ENCODE measurements at places on chromosomes 2 and 18.
A peak's percentile ranks its signal among the peaks of the same experiment; 100 is the strongest.

DNA sequence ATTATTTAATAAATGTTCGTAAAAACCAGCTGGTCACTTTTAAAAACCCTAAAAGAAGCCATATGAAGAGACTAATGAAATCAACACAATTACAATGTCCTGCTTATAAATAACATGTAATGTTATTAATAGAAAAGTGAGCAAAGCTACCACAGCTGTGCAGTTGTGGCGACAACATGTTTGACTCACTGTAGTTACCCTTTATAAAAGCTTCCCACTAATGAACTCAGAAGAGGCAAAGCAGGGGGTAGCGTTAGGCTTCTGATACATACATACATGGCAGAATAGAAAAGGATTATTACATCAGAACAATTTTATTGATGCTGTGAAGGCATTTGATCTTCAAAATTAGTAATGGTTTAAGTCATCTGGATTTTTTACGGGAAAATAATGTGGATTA, 219.7 kb downstream of the SLC4A10 start:
- DNase-seq, result no peak

DNA sequence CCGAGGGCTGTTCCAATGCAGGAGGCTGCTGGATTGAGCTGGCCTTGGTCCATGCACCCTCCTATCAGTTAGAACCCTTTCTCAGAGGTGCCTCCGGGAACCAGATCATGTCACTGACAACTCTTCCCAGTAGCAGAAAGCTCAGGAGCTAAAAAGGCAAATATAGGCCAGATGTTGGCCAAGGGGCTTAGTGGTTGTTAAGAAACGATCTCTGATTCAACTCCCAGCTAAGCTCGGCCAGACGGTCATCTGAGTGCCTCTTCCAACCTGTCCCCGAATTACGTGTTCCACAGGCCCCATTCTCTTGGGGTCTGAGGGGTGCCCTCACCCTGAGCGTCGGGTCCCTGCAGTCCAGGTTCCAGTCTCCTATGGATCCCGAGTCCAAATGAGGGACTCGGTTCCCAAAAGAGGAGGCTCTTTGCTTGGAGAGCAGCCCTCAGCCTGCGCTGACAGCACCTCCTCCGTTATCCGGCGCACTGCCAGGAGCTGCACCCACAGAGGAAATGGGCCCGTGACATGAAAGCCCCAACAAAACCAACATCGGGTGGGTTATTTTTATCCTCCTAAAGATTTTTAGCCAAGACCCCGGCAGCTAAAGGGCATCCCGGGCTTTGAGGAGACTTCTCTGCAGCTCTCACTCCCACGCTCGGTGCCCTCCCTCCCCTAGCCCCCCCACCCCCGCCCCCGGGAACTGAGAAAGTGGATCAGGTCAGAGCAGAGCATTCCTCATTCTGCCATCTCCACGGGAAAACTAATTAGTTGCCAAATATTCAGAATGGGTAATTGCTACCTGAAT, 106.6 kb upstream of the ID2 start:
- no peak for DNase-seq

DNA sequence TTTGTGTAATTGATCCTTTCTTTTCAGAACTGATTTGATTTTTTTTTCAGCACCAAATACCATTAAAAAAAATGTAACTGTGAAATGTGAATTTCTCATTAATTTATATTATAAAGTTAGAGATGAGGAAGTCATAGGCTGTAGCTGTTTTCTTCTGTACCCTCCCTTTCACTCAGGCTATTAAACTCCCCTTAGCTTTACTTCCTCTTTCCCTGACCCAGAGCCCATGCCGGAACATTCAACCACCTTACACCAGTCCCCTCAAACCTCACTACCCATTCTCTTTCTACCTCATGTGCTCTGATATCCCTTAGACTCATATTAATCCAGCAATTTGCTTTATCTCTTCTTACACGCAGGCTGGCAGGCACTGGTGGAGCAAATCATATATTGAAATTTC, 12.4 kb downstream of the GALNT5 start:
- no peak for DNase-seq

DNA sequence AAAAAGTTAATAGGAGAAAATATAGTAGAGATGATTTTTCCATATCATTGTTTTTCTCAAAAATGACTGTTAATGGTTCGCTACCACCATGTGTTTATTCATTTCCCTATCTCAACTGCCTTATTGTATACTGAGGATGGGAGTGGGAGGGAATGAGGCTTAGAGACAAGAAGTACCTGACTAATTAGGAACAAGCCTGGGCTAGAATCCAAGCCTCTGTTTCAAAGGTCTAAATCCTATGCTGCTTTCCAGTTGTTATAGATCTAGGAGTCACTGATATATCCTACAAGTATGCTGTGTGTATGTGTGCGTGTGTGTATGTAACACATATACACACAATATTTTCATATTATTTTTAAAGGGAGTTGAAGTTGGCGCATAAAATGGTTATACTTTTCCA, 465.9 kb downstream of the EPHA4 start:
- DNase-seq, result no peak

GRCh38 chr18:42838546-42839145, 276.8 kb downstream of the RIT2 start:
- DNase-seq, result no peak

- DNase-seq, result peak; percentile 60
These were observed 98.5 kb downstream of the DSEL start for GRCh38 chr18:67417864-67418523.

- no peak for DNase-seq
These were observed 124.9 kb downstream of the PRELID3A start for GRCh38 chr18:12532661-12533060.

GRCh38 chr2:178756843-178757242, 50.4 kb downstream of the TTN start:
- peak; percentile 38 for DNase-seq

DNA sequence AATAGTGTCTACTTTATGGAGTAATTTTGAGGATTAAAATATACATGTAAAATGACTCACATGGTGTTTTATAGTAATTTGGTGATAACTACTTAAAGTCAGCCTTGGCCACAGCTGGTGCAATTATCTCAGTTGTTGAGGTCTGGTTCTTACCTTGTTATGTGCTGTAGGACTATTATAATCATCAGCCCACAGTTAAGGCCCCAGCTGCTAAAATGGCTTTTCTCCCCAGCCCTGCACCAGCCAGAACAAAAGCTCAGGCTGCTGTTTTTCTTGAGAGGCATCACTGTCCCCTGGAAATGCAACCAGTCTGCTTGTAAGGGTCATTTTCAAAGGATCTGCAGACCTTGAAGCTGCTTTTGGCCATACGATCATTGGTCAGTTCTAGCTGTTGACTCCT, 283.3 kb upstream of the THUMPD2 start:
- DNase-seq, result no peak

GRCh38 chr2:228767196-228767595, 503.9 kb downstream of the PID1 start:
- peak; percentile 25 for DNase-seq

DNA sequence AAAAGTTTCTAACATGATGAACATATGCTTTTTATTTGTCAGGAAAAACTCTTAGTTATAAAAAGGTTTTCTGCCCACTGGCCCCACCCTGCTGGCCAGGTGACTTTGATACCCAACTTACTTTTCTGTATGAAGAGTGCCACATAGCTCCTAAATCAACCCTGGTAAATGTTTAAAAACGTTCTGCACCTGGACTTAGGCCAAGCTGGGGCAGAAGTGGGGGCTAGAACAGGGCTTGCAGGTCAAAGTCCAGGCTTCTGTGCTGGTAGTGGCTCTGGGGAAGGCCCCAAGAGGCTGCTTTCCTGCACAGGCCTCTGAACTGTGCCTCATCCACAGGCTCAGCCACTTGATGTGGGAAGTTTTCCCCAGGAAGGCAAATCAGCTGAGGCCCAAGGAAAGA, 171.7 kb downstream of the ANKRD30B start:
- DNase-seq, result no peak

- no peak for DNase-seq
These were observed 45.1 kb downstream of the HDAC4 start for GRCh38 chr2:239355724-239356123.

- no peak for DNase-seq
These were observed 1075.2 kb upstream of the NRXN1 start for GRCh38 chr2:52107124-52107523.

- DNase-seq, result no peak
These were observed 9.3 kb downstream of the CD28 start for GRCh38 chr2:203715744-203716143.

DNA sequence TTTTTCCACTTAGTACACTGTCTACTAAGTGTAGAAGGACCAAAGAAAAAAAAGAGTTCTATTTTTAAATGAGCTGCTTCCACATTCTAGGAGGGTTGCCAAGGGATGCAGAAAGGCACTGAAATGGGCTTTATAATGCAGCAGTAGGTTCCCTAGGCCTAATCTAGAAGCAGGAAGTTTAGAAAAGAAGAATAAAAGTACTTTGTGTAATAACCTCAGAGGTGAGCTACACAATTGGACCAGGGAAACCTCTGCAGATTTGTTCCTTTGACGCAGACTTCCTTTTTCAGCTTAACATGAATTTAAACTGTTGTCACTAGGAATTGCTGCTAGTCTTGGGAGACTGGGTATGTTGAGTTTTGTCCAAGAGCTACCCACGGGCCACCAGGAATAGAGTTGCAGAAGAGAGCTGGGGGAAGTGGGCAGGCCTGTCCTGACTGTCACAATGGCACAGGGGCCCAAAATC, 34.6 kb upstream of the RAB1A start:
- peak; percentile 26 for DNase-seq

- no peak for DNase-seq
These were observed 53.0 kb downstream of the RAB27B start for GRCh38 chr18:54881229-54881768.

GRCh38 chr2:17857021-17857420, 21.4 kb upstream of the KCNS3 start:
- DNase-seq, result peak; percentile 36

GRCh38 chr2:126982935-126983334, 84.2 kb downstream of the TEX51 start:
- DNase-seq, result no peak

- no peak for DNase-seq
These were observed 317.9 kb downstream of the STK39 start for GRCh38 chr2:167929484-167929883.

DNA sequence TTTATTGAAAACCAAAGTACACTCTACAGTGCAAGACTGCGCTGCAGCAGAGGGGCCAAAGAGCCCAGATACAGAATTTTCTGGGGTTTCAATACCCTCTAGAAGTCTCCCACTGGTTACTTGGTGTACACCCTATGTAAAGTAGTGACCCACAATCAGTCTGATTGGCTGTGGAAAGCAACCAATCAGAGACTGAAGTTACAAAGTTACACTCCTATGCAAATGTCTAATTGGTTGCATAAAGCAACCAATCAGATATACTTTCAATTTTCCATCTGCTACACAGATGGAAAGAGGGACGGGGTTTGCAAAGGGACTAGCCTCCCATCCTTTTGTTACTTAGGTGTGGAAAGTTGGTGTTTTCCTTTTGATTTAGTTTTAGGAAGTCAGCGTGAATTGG, 198.9 kb upstream of the SH3BP4 start:
- DNase-seq, result no peak

DNA sequence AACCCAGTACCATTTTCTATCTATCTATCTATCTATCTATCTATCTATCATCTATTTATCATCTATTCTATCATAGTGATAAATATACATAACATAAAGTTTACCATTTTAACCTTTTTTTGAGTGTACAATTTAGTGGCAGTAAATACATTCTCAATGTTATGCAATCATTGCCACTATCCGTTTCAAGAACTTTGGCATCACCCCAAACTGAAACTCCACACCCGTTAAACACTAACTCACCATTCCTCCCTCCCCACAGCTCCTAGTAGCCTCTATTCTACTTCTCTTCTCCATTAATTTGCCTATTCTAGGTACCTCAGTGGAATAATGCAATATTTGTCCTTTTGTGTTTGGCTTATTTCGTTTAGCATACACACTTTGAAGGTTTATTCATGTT, 82.5 kb upstream of the KCNE4 start:
- peak; percentile 32 for DNase-seq

- no peak for DNase-seq
These were observed 846 bp upstream of the FKBP7 start for GRCh38 chr2:178479275-178479616.

GRCh38 chr2:189010536-189010935, 36.4 kb downstream of the COL3A1 start:
- no peak for DNase-seq

DNA sequence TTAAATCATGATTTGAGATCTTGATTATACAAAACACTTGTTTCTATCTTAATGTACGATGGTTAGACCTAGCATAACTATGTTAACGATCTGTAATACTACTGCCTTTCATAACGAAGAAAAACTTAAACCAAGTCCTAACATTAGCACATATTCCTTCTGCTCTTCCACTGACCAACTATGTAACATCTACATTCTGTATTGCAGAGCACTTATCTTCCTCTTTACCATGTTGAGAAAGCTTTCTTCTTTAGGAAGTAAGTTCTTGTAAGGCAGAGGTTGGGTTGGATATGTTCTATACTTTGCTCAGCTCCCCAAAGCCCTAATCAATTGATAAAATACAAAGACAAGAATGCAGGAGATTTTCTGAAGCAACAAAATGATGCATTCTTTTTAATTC, 7.9 kb upstream of the ZNF407 start:
- DNase-seq, result no peak

DNA sequence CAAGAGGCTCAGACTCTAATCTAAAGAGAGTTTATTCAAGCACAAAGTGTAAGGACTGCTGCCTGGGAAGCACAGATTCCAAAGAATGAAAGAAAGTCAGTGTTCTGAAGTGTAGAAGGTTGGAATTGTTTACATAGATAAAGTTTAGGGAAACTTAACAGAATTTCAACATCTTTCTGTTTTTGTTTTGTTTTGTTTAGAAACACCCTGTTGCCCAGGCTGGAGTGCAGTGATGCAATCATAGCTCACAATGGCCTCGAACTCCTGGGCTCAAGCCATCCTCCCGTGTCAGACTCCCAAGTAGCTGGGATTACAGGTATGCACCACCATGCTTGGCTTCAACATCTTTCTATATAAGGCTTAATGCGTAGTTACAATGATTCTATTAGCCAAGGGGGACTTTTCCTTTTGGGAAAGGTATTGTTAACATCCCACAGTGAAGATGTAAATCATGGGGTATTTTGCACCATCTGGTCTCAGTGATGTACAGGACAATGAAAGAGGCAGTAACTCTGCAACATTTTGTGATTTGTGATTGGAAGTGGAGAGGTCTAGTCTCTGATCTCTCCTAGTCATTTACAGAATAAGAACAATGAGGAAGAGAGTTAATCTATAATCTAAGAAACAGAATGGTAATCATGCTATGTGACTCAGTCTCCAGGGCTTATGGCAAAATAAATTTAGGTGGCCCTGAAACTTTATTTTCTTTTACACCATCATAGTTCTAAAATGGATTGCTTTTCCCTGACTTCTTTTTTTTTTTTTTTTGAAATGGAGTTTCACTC, 45.6 kb upstream of the MSH6 start:
- no peak for DNase-seq

- DNase-seq, result peak; percentile 29
These were observed 430.1 kb downstream of the FBXO15 start for GRCh38 chr18:73717570-73717969.

GRCh38 chr2:25618676-25619075, 54.7 kb downstream of the DTNB start:
- DNase-seq, result peak; percentile 21

Data from GM03348 (cell line).